ENCODE measurements at places on chromosomes 3 and 15.

DNA sequence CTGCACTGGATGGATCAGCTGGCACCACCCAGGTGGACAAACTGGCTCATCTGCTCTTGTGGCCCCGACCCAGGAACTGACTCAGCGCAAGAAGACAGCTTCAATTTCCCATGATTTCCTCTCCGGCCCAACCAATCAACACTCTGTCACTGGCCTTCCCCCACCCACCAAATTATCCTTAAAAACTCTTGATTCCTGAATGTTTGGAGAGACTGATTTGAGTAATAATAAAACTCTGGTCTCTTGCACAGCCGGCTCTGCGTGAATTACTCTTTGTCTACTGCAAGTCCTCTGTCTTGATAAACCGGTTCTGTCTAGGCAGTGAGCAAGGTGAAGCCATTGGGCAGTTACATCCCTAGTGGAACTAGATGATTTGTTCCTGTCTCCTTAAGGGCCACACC, 16.1 kb downstream of the BDH1 start:
- DNase-seq = no peak

DNA sequence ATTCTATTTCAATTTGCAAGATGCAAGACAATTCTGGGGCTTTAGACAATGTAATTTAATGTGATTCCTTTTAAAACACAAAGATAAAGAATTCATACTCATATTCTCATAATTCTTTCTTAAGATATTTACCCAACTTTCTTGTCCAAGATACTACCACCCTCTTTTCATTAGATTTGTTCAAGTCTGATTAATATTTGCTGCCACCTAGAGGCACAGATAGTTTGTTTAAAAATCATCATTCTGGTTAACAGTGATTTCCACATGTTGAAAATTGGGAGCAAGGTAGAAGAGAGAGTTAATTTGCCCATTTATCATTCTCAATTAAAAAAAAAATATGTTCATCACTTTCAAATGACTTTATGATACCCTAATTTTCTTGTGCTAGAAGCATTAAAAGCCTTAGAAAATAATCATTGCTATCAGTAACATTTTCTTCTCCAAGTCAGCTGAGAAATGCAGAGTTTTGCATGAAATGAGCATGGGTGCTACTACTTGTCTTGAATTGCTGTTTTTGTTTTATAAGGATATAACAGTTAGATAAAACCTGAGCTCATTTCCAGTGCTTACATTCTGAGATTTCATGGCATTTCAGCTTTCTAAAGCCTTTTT, 11.6 kb downstream of the TAMM41 start:
- DNase-seq = no peak

DNA sequence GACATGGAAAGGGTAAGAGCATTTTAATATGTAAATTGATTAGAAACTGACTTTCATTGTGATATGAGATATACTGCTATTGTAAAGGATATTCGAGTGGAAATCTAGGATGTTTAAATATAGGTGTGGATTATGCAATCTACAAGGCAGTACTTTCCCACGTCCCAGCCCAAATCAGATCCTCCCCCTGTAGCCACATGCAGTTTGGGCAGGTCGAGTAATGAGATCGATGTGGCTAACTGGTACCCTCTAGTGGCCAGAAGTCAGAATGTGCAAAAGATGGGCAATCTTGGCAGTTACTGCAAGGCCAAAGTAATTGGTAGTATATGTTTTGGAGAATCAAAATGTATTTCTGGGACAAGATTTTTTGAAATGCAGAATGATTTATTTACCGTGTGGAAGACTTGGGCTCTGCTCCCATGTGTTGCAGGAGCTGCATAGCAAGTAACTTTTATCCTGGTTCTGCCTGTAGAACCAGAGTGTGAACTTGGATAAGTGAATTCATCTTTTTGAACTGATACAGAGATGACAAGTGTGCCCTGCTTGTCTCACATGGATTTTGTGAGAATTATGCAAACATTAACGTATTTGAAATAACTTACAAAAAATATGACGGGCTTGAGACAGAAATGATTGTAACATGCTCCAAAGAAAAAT, 94.5 kb upstream of the ADAMTSL3 start:
- peak; percentile 79 for DNase-seq

DNA sequence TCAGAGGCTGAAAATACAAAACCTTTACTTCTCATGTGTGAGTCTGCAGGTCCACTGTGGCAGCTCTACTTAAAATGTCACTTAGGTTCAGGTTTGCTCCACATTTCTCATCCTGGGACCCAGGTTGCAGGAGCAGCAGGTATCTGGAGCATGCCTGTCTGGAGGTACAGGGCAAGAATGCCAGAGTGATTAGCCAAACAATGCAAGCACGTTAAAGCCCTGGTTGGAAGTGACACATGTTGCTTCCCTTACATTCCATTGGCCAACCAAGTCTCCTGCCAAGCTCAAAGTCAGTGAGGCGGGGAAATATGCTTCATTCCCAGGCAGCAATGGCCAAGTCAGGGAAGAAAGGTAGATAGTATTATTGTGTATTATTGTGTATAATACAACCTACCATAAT, 76.8 kb upstream of the ARL6 start:
- DNase-seq = no peak

DNA sequence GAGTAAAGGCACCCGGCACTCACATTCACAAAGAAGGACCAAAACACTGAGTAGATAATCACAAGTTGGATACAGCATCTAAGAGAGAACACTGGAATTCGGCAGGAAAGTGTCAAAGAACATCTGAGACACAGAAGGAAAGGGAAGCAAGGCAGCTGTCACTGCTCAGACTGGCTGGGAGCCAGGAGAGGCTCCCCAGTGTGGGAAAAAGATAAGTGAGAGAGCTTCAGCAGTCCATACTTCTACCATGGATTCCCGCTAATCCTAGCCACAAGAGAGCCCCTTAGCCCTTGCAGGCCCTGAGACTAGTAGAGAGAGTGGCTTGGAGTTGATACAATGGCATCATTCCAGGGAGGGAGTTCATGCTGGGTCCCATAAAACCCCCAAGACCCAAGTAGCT, 36.7 kb upstream of the CP start:
- DNase-seq = no peak

DNA sequence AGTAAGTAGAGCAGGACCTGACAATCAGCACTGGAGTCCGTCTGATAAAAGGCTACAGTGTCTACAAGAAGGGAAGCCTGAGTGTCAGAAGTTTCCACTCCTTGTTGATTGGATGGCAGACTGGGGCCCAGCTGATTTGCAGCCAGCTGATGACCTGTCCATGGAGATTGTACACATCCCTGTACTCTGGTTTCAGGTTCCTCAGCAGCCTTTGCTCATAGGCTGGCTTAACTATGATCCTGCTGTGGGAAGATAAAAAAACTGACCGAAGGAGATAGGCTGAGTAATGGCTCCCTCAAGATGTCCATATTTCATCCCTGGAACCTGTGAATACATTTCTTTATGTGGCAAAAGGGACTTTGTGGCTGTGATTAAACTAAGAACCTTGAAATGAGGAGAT, 11.7 kb upstream of the LACTB start:
- DNase-seq = no peak

DNA sequence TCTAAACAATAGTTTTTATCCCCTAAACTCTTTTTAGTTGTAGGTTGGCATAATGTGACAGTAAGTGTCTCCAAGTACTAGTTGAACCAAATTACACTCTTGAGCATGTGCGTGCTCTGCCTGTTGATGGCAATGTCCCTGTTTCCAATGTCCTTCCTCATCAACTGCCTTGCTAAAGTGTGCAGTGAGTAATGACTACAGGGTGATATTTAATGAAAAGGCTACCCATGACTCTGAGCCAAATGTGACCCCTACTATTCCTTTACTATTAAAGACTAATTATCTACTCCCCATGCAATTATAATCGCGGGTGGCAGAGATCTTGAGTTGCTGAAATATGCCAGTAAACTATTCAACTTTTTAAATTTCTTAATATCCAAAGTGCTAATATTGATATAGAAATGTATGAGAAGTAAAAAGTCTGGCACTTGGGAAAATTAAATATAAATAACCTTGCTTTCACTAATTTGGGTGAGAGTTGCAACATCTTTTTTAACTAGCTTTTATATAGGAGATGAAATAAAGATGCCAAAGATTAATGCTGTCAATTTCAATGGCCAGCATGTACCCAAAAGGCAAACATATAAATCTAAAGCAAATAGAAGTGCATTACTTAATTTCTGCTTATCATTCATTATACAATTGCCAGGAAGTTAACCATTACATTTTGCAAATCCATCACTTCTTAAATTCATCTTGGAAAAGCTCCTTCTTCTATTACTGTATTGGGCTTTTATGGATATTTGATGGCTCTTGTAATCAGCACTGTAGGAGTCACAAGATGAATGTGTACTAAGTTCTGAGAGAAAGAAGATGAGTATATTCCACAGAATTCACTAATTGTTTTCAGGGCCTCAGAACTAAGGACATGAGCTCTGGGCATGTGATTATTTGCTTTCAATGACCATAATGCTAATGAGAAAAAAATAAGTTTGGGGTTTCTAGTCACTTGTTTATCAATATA, 518.2 kb upstream of the NAALADL2 start:
- no peak for DNase-seq

DNA sequence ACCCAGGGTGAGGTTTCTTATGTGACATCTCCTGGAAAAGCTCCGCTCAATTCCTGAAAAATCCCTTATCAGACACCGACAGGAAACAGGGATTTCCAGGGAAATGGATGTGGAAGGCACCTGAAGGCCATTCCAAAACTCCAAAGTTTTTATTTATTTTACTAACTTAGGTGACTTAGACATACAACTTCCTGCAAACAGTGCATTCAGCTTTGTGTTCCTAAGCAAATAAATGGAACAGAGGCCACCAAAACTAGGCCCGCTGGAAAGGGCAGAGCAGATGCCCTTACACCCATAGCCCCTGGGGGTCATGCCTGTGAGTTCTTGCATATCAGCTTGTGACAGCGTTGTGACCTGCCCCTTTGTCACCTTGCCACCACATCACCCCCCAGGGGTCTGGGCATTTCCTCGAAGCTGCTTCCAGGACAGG, 239.4 kb downstream of the XXYLT1 start:
- DNase-seq = no peak

DNA sequence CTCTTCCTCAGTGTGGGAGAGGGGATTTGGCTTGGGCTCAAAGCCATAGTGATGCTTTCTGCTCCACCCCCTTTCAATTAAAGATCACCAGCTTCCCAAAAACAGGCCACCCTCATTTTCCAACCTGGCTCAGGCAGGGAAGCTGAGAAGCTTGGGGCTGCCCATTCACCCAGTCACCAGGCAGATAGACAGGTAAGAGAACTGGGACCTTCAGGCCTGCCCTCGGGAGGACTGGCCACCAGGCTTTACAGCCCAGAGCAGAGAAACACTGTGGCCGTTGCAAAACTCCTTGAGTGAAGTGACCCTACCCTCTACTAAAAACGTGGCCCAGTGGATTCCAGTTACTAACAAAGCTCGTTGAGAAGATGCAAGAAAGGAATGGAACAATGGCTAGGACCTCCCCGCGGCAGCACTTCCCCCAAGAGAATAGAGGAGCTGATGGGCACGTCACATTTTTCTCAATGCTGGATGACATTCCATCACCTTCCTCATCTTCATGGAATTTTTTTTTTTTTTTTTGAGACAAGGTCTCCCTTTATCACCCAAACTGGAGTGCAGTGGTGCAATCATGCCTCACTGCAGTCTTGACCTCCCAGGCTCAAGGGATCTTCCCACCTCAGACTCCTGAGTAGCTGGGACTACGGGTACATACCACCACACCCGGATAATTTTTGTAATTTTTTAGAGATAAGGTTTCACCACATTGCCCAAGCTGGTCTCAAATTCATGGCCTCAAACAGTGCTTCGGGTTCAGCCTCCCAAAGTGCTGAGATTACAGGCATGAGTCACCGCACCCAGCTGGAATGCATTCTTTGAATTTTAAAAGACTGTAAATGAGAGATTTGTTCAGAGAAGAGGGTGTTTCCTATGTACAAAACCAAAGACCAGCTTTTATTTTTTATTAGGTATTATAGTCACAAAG, 37.9 kb downstream of the LIPC start:
- DNase-seq = no peak

- DNase-seq = peak; percentile 37
These were observed 458.3 kb downstream of the MFSD1 start for GRCh38 chr3:159260049-159260662.

DNA sequence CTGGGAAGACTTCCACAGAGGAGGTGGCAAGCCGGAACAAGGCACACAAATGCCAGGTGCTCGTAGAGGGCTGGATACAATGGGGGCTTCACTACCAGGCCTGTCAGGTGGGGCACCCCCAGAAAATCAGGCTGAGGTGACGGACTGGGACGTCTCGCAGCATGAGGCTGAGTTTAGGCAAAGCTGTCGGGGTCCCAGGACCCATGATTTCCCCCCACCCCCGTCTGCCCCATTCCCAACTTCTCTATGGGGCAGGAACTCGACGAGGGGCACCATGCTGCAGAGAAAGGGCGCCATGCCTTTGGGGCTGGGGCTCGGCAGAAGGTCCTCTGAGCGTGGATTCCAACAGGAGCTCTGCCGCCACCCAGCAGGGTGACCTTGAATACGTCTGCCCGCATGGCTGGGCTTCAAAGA, 65.7 kb upstream of the HES1 start:
- no peak for DNase-seq

- no peak for DNase-seq
These were observed 5.2 kb upstream of the PRKCD start for GRCh38 chr3:53155760-53156159.

DNA sequence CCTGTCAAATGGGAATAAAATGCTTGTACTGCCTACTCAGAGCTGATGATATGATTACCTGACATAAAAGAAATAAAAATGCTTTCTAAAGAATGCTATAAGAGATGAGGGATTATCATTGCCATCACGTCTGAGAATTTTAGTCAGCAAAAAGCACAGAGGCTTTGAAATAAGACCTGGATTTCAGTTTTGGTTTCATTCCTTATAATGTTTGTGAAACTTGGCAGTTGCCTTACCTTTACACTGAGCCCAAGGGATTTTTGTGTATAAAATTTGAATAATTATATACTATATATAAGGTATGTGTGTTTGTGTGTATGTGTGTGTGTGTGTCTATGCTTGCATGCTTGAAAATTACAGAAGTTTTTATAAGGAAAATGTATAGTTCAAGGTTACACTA, 634.8 kb upstream of the BCHE start:
- no peak for DNase-seq

- DNase-seq = no peak
These were observed 261.3 kb upstream of the NECTIN3 start for GRCh38 chr3:110810356-110810755.

- DNase-seq = no peak
These were observed 12.0 kb upstream of the IQSEC1 start for GRCh38 chr3:13085081-13085845.

GRCh38 chr3:141253326-141253725, 21.7 kb downstream of the PXYLP1 start:
- no peak for DNase-seq

GRCh38 chr3:178002113-178002512, 534.1 kb upstream of the KCNMB2 start:
- no peak for DNase-seq
